Endodermal cell (in vitro differentiated cells): ENCODE measurements at places on chromosomes 2 and 18.

- H3K27me3 ChIP-seq, result peaks cover 6% of the 10 kb centered on the region
- no peaks in the 10 kb centered on the region for H3K36me3 ChIP-seq
- H3K4me3 ChIP-seq, result no peak overlapping the region
- DNase-seq, result no peak
- H3K4me1 ChIP-seq, result peaks cover 9% of the 10 kb centered on the region
- H3K27ac ChIP-seq, result no peak overlapping the region
These were observed 64.9 kb downstream of the HS1BP3 start for GRCh38 chr2:20585710-20586594.

GRCh38 chr2:29115797-29116781 is 874 bp downstream of the CLIP4 start:
- H3K27ac ChIP-seq, result no peak overlapping the region
- H3K36me3 ChIP-seq, result no peaks in the 10 kb centered on the region
- DNase-seq, result peak; percentile 60
- H3K4me1 ChIP-seq, result peaks cover 3% of the 10 kb centered on the region
- H3K4me3 ChIP-seq, result peak overlapping the region; percentile 69

DNA sequence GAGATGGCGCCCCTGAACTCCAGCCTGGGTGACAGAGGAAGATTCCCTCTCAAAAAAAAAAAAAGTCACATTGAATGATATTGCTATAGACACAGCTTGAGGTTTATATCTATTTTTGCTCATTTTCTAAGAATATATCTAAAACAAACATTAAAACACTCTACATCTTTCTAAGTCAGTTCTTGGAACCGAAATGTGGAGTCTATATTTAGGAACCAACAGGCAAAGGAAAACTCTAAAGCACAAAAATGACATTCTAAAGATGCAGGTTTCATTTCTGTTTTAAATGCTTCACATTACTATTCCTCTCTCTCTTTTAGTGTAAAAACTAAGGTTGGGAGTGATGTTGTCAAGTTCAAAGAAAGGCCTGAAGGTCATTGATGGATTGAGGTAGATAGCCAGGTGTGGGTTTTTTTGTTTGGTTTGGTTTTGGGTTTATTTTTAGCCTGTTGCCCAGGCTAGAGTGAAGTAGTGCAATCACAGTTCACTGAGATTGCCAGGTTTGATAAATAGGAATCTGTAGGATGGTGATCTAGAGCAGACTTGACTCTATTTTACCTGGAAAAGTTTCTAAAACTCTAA is 194.0 kb upstream of the RBBP8 start:
- DNase-seq, result no peak
- H3K27me3 ChIP-seq, result no peaks in the 10 kb centered on the region
- H3K27ac ChIP-seq, result no peak overlapping the region
- H3K4me3 ChIP-seq, result no peak overlapping the region
- no peaks in the 10 kb centered on the region for H3K36me3 ChIP-seq

DNA sequence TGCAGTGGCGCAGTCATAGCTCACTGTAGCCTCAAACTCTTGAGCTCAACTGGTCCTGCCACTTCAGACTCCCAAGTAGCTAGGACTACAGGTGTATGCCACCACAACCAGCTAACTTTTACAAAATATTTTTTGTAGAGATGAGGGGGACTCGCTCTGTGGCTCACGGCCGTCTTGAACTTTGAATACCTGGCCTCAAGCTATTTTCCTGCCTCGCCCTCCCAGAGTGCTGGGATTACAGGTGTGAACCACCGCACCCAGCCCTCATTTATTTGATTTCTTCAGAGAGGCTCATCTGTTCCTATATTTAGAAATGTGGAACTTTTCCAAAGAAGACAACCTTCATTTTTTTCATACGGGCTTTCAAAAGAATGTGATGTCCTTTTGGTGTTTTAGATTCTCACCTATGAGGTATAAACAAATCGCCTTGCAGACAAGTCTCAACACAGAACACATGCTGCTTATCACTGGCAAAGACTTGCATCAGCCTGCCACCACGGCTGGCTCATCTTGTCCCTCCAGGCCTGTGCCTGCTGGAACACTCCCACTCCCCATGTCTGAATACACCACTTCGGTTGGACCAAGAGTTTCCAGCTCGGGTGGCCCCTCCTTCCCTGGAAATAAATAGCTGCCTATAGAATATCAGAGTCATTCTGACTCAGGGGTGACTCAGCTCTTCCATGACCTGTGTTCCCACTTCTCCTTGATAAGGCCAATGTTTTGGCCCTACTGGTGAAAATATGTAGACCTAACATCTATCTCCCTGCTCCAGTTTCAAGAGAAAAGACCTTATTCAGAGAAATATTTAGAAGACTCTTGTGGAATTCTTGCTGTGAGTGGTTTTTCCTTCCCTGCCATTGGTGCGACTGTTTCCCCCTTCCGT is 202.6 kb downstream of the TGIF1 start:
- no peaks in the 10 kb centered on the region for H3K36me3 ChIP-seq
- peaks cover 11% of the 10 kb centered on the region for H3K4me1 ChIP-seq
- peak overlapping the region; percentile 36 for H3K27ac ChIP-seq
- peak; percentile 66 for DNase-seq
- no peaks in the 10 kb centered on the region for H3K27me3 ChIP-seq

GRCh38 chr18:33557706-33558105 is 20.3 kb upstream of the ASXL3 start:
- H3K27me3 ChIP-seq, result peaks cover 19% of the 10 kb centered on the region
- no peak for DNase-seq
- no peak overlapping the region for H3K27ac ChIP-seq
- no peak overlapping the region for H3K4me3 ChIP-seq

- DNase-seq, result peak; percentile 30
- no peak overlapping the region for H3K4me3 ChIP-seq
- no peaks in the 10 kb centered on the region for H3K27me3 ChIP-seq
- no peaks in the 10 kb centered on the region for H3K36me3 ChIP-seq
- H3K4me1 ChIP-seq, result no peaks in the 10 kb centered on the region
These were observed 45.6 kb downstream of the ATOH8 start for GRCh38 chr2:85799215-85799956.

GRCh38 chr2:84022810-84023431 is 436.2 kb downstream of the SUCLG1 start:
- DNase-seq, result peak; percentile 72
- no peaks in the 10 kb centered on the region for H3K4me1 ChIP-seq
- H3K4me3 ChIP-seq, result no peak overlapping the region
- H3K27me3 ChIP-seq, result no peaks in the 10 kb centered on the region

DNA sequence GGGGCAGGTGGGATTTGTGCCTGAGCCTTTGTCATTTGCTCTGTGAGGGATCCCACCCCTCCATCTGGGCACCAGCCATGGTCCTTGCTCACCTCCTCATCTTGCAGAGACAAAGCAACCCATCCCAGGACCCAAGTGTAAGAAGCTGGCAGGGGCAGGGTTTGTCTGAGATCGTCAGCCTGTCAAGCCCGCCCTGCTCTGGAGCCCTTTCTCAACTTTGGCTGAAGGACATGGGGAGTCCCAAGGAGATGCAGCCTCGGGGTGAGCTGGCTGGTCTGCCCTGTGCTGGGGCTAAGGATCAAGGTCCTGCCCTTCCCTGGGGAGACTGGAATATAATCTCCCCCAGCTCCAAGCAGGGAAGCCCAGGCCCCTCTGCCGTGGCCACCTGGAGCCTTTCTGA is 86.0 kb downstream of the CAPN13 start:
- H3K27me3 ChIP-seq, result no peaks in the 10 kb centered on the region
- peak; percentile 25 for DNase-seq
- no peak overlapping the region for H3K4me3 ChIP-seq
- no peak overlapping the region for H3K27ac ChIP-seq
- H3K4me1 ChIP-seq, result no peaks in the 10 kb centered on the region
- no peaks in the 10 kb centered on the region for H3K36me3 ChIP-seq

DNA sequence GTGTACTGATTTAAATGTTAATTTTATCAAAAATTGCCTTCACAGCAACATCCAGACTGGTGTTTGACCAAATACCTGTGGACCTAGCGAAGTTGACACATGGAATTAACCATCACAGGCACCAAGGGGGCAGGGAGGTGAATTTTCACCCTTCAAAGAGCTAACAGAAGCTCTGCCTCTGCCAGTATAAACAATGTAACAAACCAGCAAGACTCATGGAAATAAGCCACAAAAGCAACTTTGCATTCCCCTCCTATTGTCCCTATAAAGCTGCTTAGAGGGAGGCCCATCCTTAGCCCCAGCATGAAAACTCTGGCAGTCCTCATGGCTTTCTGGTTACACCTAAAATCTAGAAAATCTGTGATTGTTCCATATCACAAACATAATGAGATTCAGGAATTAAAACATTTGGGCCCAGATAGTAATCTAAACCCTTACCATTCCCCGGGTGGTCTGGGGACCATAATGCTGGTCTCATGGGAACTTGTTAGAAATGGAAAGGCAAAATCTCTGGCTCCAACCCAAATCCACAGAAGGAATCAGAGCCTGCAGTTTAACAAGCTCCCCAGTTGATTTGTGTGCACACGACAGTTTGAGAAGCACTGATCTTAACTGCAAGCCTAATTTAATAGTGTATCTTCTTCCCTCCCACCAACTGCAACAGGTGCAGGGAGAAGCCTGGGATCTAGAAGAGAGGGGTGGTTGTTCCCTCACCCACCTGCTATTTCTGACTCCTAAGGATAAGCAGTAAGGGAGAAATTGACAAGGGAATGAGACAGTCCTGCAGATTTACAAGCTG is 23.1 kb downstream of the SERPINB11 start:
- peaks cover 5% of the 10 kb centered on the region for H3K27me3 ChIP-seq
- H3K36me3 ChIP-seq, result no peaks in the 10 kb centered on the region

DNA sequence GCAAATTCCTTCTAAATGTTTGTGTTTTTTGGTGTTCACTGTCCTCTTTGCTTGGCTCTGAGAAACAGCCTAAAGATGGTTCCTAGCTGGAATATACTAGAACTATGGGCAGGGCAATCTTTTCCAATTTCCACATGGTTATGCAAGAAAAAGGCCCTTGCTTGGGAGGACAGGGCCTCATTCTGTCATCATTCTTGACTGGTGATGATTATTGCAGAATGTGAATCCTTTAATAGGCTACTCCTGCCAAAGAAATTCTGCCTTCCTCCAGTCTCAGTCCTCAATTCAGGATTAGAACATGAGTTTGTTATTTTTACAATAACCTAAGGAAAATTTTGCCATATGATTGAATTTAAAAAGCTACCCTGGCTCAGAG is 218.7 kb downstream of the HNMT start:
- no peak for DNase-seq
- no peak overlapping the region for H3K4me3 ChIP-seq
- H3K27me3 ChIP-seq, result no peaks in the 10 kb centered on the region
- peaks cover 6% of the 10 kb centered on the region for H3K4me1 ChIP-seq

DNA sequence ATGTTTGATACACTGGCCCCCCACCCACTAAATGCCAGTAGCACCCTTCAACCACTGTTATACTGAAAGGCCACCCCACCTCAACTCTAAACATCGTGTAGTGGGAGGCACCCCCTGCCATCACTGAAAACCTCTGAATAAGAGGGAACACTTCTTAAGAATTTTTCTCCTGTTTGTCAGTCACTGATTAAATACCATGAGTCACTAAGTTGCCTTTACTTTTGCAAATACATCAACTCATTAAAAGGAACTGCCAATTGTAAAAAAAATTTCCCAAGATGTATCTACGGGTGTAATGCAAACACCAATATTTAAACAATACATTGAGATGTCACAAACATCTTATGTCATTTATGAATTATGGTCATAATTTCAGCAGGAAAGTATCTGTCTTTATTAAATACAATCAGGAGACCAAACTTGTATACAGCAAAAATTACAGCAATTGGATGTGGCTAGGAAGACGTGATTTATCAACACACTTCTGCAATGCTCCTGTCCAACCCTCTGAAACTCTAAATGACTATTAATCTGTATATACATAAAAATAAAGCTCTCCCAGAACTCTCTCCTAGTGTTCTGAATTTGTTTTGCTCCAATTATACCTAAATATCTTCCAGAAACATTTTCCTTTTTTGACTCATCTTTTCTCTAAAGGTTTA is 144.1 kb upstream of the STK17B start:
- DNase-seq, result no peak
- H3K36me3 ChIP-seq, result peaks cover 3% of the 10 kb centered on the region
- H3K27me3 ChIP-seq, result no peaks in the 10 kb centered on the region
- no peaks in the 10 kb centered on the region for H3K4me1 ChIP-seq
- H3K27ac ChIP-seq, result no peak overlapping the region
- no peak overlapping the region for H3K4me3 ChIP-seq

- H3K27ac ChIP-seq, result no peak overlapping the region
- no peak for DNase-seq
- H3K27me3 ChIP-seq, result no peaks in the 10 kb centered on the region
- H3K4me1 ChIP-seq, result no peaks in the 10 kb centered on the region
- no peak overlapping the region for H3K4me3 ChIP-seq
- H3K36me3 ChIP-seq, result no peaks in the 10 kb centered on the region
These were observed 124.2 kb downstream of the AGAP1 start for GRCh38 chr2:235618039-235618438.

- H3K27me3 ChIP-seq, result peaks cover 13% of the 10 kb centered on the region
- no peak overlapping the region for H3K27ac ChIP-seq
- no peak overlapping the region for H3K4me3 ChIP-seq
- DNase-seq, result no peak
- H3K36me3 ChIP-seq, result no peaks in the 10 kb centered on the region
These were observed 124.5 kb downstream of the SEPTIN10 start for GRCh38 chr2:109489296-109489695.

GRCh38 chr18:13147130-13147529 is 71.4 kb upstream of the LDLRAD4 start:
- no peaks in the 10 kb centered on the region for H3K27me3 ChIP-seq
- H3K4me1 ChIP-seq, result no peaks in the 10 kb centered on the region
- no peaks in the 10 kb centered on the region for H3K36me3 ChIP-seq
- no peak overlapping the region for H3K4me3 ChIP-seq

DNA sequence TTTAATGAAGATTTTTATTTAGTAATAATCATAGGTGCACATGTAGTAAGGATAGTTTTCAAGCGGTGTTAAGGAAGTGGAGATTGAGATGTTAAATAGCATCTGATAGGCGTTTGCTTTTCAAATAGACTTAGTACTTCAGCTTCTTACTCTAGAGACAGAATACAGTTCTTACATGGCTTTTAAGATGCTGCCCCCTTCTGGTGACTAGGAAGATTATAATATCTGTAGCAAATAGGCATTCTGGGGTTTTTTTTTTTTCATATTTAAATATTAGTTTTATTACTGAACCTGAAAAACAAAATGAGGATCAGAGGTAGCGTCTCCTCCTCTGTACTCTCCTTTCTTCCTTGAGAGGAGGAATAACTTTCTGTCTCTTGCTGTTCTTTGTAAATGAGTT is 100.2 kb downstream of the AGAP1 start:
- no peaks in the 10 kb centered on the region for H3K4me1 ChIP-seq
- no peak overlapping the region for H3K27ac ChIP-seq
- no peaks in the 10 kb centered on the region for H3K36me3 ChIP-seq

GRCh38 chr18:63192885-63193349 is 126.7 kb downstream of the BCL2 start:
- no peak overlapping the region for H3K4me3 ChIP-seq
- H3K36me3 ChIP-seq, result no peaks in the 10 kb centered on the region
- H3K27me3 ChIP-seq, result no peaks in the 10 kb centered on the region
- no peak for DNase-seq
- H3K27ac ChIP-seq, result no peak overlapping the region
